ENCODE measurements at places on chromosomes 11 and 22.

GRCh38 chr22:23103199-23103954, 33.1 kb downstream of the GNAZ start:
- no peak for DNase-seq

DNA sequence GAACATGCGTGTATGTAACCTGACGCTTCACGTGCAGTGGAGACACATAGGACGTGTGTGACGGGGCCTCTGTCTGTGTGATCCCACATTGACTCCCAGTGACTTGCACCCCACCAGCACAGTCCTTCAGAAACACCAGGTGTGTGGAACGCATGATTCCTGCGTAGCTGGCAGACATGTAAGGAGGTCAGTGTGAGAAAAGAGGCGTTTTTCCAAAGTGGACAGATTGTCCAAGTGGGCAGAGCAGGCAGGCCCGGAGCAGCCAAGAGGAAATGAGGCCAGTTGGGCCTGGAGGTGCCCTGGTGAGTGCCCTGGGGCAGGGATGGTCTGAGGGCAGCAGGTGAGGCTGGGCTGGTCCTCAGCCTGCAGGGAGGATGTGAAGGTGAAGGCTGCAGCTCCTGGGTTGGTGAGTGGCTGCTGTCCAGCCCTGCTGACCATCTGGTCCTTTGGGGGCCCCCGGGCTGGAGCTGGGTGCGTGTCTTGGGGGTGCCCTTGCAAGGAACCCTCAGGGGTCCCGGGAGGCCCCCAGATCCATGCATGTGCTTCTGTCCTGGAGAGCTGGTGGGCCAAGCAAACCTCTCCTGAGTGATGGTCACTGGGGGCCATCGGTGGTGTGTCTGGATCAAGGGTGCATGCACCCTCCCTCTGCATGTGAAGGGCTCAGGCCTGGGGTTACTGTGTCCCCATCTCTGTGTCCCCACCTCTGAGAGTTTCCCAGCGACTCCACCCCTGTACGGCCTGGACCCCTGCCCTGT, 26.6 kb downstream of the SHANK3 start:
- no peak for DNase-seq

GRCh38 chr11:119787074-119787461, 58.1 kb upstream of the NECTIN1 start:
- no peak for DNase-seq

DNA sequence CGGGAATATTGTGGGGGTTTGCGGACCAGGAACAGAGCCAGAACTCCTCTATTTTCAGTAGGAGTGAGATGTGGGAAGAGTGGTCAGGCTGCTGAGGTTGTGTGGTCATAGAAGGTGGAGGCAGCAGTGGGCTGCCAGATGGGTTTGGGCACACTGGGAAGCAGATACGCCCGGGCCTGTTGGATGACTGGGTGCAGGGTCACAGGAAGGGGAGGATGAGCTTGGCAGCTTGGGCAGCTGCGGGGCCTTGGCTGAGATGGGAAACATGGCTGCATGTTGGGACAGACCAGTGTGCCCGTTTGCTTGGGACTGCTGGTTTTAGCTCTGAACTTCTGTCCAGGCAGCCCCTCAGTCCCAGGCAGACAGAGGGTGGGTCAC, 11.4 kb downstream of the SHANK3 start:
- DNase-seq = no peak

DNA sequence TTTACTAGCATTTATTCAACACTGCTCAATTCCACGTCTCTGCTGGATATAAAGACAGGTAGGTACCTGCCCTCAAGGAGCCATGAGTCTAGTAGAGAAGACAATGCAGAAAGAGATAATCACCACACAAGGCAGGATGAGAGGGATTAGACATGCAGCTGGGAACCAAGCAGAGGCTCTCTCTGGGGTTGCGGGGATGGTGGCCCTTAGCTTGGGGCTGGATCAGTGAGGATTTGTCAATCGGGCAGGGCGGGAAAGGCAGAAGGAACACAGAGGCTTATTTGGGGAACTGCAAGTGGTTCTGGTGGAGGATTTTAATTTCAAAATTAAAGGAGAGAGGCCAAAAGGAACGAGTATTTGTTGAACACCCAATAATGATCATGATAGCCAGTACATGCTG, 8.5 kb upstream of the DMC1 start:
- no peak for DNase-seq

DNA sequence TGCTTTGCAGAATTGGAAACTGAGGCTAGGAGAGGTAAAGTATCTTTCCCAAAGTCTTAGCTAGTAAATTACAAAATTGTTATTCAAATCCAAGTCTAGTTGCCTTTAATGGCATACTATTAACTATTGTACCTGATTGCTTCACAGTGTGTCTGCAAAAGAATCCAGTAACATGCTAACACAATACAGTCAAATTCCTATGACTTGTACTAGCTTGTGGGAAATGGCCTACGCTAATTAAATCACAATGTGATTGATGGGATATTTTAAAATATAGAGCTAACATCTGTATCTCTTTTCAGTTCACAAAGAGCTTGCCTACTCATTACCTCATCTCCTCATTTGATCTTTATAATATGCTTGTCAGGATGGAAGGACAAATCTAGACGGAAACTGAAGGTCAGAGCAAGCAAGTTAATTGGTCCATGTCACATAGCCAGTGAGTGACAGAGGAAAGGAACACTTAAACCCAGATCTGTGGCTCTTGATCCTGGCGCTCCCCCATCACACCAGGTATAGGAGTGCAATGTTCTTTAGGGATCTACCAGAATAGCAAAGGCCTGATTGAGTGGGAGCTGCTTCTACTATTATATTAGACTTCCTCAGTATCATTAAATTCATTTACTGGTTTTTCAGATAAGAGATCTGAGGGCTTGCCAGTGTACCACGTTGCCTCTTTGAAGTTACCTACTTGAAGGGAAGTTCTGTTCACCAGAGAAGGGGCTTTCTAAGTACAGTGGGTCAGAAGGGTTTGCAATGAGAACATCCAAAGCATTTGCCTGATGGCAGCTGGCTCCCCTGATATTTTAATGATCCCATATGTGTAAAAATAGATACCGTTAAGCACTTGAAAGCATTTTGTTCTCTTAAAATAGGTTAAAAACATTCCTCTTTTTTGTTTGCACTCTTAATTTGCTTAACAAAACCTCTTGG, 213.6 kb upstream of the SESN3 start:
- no peak for DNase-seq

DNA sequence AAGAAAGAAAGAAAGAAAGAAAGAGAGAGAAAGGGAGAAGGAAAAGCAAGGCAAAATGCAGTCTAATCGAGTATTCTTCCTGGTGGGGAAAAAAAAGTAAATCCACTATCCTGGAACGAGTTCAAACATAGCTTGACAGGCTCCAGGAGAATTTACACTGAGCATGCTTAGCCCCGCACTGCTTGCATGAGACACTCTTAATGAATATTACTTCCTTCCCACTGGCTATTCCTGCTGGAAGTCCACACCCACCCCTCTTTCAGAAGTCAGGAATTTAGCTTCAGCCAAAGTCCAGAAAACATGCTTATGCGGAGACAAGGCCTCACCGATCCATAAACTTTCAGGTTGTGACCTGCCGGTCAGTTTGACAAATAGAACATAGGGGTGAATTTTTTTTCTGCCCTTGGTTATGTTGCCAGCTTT, 251.8 kb upstream of the BLID start:
- no peak for DNase-seq

GRCh38 chr11:11524436-11525061, 97.3 kb downstream of the GALNT18 start:
- DNase-seq = no peak

GRCh38 chr11:75493626-75494025, 32.1 kb downstream of the GDPD5 start:
- no peak for DNase-seq

DNA sequence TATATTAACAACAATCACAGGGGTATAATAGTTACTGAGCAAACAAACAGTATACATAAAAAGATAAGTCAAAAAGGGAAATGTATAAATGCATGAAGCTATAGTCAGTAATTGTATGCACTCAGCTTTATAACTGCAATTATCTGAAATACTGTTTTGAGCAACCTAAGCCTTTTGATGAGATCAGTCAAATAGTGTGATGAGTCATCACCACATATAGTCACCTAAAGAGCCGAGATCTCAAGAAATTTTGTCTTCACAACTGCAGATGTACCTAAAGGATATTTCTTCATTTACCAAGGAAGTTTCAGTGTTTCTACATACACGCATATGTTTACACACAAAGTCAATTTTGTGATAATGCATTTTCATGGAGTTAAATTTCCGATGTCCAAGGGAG, 5.4 kb upstream of the OR51A2 start:
- no peak for DNase-seq

DNA sequence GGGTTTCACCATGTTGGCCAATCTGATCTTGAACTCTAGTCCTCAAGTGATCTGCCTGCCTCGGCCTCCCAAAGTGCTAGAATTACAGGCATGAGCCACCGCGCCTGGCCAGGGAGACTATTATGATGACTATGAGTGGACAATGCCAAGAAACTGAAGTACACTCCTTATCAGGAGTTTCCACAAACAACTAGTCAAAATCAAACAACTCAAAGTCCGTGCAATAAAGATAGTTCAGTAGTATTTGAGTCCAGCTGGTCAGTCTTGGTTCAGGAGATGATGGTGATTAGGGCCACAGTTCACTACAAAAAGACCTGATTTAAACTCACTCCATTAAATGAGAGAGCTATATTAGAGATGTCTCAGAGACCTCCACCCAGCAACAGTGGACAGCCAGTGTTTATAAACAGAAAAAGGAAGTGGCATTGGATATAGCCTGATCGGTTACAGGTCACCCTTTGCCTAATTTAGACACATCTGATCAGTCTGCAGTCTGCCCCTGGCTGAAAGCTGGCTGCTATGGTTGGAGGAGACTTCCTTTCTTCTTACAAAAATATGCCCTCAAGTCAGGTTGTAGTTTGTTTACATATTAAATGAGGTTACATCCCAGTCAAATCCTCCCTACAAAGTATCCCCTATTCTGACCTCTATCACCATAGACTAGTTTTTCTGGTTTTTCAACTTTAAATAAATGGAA, 17.0 kb downstream of the CD3E start:
- no peak for DNase-seq

GRCh38 chr11:17412488-17413180, 24.2 kb upstream of the KCNJ11 start:
- no peak for DNase-seq

- no peak for DNase-seq
Observed at GRCh38 chr11:67303132-67303834, at the start of gene SSH3. TSS of gene SSH3 (plus strand) at chr11:67303530. CDS start at chr11:67303626, 96 bp downstream.

DNA sequence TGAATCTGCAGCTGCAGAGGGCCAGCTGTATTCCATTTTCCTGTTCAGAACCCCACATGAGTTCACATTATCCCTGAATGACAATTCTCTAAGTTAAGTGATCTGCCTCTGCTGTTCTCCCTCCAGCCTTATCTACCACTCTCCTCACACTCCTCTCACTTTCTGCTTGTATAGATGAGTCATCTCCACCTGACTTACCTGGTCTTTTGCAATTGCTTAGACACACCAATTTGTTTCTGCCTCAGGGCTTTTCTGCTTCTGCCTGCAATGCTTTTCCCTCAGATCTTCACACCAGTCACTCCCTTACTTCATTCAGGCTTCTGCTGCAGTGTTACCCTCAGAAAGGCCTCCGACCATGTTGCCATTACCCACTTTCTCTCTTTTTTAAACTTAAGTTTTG, 118.1 kb downstream of the ATM start:
- no peak for DNase-seq

DNA sequence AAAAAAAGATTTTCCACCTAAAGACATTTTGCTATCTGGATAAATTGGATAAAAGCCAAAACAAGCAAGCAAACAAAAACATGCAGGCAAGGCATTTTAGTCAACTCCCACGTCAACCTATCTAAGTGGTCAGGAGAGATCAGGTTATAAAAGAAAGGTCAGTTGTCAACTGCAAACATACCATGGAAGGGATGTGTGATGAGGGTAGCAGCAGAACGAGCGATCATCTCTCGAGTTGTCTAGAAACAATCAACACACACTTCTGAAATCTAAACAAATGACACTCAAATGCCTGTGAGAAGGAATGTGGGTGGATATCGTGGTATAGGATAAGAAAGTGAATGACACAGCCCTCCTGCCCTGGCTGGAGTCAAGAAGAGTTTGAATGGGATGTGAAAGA, 10.9 kb downstream of the MTCH2 start:
- no peak for DNase-seq

- no peak for DNase-seq
Observed at GRCh38 chr11:127238321-127238720, 237.8 kb upstream of the KIRREL3 start.

GRCh38 chr22:39214006-39214382, 30.8 kb downstream of the PDGFB start:
- no peak for DNase-seq

All from activated CD4-positive, CD25-positive, alpha-beta regulatory T cell (primary cell).